ENCODE measurements at places on chromosomes 11 and 22.

DNA sequence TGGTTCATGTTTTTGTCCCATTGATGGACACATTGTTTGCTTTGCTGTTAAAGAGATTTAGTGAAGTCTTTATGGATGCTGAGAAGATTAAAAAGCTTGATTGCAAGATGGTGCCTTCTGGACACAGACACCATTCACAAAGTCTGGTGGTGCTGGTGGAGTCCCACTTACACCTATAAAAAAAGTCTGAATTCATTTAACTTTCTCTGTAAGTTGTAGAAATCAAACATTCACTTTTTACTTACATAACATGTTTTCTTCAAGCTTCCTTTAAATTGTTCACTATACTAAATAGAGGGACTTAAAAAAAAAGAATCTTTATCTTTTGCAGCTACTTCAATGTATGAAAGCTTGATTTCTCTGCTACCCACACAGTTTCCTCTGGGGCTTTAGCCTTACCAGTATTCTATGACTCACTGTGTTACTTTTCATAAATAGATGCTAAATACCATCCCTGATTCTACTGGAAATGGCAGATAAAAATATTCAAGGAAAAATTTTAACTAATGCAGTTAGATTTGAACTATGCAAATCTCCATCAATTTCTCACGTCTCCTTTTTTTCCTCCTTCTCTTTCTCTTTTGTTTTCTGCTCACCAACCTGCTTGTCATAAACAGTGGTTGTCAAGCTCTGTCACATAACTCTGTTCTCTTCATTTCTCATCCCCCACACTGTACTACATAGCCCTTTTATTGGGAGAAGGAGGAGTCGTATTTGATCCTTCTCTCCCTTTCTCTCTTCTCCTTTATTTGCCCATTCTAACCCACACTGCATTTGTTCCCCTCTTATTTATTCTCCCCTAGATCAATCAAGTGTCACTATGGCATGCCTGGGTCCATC is 89.7 kb downstream of the FAM76B start:
- DNase-seq = peak; percentile 24

GRCh38 chr11:2651826-2652271 is 47.9 kb downstream of the KCNQ1OT1 start:
- no peak for DNase-seq

- no peak for DNase-seq
These were observed 9.9 kb upstream of the AIFM3 start for GRCh38 chr22:20957102-20957682.

DNA sequence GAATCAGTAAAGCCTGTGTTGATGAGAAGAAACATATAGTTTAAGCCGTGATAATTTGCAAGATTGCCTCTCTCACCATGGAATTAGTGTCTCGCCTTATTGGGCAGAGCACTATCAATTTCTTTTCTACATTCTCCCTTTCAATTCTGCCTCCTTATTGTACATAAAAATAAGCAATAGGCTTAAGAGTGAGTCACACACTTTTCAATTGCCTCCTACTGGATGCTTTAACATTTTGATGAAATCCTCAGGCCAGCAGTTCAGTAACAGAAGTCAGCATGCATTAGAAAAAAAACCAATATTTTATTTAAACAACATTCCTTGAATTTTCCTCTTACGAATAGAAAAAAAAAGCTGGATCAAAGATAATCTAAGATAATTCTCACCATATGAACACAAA is 33.8 kb upstream of the VWA5A start:
- no peak for DNase-seq

- peak; percentile 41 for DNase-seq
These were observed at the start of gene ABCG4 for GRCh38 chr11:119149018-119149785. Gene ABCG4 (plus strand): TSS chr11:119149052. CDS start chr11:119149966, 914 bp downstream.

DNA sequence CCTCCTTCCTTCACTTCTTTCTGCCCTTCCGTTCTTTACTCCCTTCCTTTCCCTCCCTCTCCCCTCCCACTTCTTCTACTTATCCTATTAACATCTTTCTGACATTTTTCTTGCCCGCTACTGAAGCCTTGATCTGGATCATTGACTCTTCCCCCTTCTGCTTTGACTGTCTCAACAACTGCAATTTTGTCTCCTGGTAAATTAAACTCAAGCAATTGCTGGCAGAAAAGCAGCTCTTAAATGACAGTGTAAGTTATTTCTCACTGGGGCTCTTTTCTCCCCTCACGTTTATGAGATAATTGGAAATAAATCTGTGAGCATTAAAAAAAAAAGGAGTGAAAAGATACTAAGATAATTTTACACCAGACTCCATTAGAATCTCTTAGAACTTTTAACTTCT is 120.0 kb downstream of the SLC17A6 start:
- DNase-seq = no peak

- DNase-seq = no peak
These were observed 32.0 kb upstream of the TESMIN start for GRCh38 chr11:68783216-68783821.

DNA sequence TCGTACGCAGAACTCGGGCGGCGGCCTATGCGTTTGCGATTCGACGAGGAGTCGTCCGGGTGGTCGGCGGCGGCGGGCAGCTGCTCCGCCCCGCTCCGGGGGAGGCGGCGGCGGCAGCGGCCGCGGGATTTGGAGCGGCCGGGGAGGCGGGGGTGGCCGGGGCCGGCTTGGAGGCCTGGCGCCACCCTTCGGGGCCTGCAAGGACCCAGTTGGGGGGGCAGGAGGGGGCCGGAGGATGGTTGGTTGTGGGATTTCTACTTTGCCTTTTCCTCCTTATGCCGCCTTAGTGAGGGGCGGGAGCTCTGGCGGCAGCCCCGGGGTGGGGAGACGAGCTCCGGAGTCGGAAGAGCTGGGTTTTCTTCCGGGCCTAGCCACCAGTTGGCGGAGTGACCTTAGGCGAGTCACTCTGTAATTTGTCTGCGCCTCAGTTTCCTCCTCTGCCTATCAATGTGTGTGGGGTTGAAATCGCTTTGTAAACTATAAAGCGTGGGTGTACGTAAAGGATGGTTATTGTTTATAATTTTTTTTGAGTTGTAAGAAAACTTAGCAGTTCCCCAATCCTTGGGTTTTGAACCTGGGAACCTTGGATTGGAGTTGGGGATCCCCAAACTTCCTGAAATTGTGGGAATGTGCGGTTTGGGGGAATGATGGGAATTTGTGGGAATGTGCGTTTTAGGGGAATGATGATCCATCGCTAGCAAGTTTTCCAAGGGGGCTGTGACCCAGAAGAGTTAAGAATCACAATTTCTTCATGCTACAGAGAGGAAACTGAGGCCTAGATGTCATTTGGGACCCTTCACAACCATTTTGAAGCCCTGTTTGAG is 679 bp downstream of the TUG1 start:
- peak; percentile 36 for DNase-seq

GRCh38 chr11:575313-575995 is 816 bp upstream of the PHRF1 start:
- peak; percentile 77 for DNase-seq

DNA sequence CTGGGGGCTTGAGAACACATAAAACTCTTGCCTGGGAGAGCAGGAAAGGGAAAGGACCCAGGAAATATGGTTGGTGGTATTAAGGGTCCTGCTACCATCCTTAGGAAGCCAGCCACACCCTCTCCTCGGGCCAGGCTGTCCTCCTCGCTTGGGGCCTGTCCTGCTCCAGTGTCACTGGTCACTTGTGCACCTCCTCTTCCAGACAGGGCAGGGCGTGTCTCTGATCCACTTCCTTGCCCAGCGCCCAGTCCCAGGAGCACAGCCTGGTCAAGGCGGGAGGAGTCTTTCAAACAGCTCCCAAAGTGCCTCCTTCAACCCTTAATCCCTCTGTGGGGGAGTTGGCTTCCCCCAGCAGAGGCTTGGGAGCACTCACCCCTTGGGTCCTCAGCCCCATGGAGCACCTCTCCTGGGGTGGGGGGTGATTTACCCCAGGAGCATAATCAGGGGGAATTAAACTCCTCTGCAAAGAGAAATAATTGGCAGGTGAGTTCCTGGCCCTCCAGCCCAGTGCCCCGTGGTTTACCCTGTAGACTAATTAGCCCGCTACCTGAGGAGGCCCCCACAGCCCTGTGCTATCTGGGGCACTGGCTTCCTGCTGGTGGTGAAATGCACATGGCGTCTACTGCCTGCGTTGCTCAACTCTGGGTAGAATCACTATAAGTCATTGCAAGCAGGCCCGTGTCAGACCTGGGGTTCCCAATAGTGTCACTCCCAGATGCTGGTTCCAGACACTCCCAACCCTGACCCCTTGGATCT is 8.0 kb downstream of the TMPRSS6 start:
- no peak for DNase-seq

DNA sequence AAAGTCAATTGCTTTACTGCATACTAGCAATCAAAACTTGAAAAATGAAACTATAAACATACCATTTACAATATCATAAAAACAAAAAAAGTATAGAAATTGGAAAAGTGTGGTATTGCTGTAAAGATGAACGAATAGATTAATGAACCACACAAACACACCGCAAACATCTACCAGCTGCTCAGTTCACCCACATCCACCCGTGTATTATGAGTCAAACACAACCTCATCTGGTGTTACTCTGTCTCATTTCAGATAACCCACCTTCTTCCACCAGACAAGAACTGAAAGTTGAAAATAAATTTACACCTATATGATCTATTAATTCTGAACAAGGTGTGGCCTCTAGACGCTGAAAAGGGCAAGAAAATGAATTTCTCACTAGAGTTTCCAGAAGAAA is 53.3 kb downstream of the BLID start:
- no peak for DNase-seq

DNA sequence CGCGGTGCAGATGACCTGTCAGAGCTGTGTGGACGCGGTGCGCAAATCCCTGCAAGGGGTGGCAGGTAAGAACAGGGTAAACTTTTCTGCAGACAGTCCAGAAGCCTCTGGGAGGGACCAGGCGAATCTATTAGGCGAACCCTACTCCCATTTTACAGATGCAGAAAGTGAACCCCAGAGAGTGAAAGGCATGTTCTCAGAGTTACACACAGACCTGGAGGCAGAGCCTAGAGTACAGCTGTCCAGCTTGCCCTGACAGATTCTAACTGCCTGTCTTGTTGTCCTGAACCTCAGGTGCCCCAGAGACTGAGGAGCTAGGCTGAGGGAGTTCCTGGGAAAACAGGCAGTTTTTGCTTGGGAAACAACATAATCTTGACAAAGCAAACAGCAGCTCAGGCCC is 665 bp downstream of the CCS start:
- DNase-seq = no peak

- DNase-seq = no peak
These were observed 90.3 kb upstream of the MTMR2 start for GRCh38 chr11:96014217-96014616.

DNA sequence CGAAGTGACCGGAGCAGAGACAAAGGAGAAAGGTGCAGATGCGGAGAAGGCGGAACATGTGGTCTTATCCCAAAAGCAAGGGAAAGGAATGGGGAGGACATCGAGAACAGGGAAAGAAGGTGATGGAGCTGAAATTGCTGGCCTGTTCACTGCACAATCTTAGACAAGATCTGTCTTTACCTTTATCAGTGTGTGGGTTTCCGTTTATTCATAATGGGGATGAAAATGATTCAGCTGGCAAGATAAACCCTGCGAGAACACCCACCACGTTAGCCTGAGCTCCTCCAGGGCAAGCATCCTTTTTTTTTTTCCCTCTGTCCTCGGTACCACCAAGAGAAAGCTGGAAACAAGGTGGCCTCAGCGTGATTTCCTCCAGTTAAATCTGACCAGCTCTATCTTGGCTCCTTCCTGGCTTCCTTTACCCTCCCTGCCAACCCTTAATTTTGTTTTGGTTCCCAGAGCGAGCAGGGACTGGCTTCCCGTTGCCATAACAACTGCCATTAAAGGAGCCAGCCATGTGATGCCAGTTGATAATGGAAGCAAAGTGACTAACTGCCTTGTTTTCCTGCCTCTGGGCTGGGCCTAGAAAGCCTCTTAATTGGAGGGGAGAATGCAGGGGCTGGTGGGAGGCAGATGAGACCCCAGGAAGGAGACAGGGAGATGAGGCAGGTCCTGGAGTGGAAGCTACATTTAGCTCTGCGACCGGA is 4.2 kb downstream of the SGSM1 start:
- DNase-seq = peak; percentile 55

DNA sequence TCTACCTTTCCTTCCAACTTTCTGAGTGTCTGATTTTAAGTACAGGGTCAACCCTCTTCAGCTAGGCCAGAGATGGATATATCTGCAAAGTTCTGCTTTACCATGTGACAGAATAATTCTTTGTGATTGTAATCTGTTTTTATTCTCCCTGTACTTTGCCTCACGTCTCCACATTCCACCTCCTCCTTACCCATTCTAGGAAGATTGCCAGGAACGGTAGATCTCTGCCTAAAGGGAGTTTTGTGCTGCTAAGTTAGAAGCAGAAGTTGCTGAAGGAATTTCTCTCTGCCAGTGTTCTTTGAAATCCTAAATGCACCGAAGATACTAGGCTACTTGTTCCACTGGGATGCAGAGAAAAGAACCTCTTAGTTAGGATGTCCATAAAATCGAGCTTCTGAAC is 20.7 kb upstream of the FAM181B start:
- DNase-seq = no peak

- DNase-seq = no peak
These were observed 1.0 kb downstream of the PCNX3 start for GRCh38 chr11:65616575-65617001.

- no peak for DNase-seq
These were observed 8.0 kb downstream of the CDPF1 start for GRCh38 chr22:46242076-46242475.

DNA sequence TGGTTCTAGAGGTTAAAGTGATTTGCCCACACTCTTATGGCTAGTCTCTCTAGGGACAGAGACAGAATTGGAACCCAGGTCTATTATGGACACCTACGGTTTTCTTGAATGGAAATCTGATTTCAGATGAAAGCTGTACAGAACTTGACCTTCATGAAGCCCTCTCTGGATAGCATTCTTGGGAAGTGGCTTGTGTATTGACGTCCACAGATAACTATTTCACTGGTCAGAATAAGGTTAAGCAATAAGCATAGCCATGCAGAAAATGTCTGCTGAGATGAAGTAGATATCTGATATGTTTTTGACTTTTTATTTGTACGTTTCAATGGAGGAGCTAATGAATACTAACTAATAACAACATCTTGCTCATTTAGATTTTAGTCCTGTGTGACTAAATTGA is 1.1 kb downstream of the TLCD5 start:
- no peak for DNase-seq

Measured in SK-N-DZ (cell line).